ENCODE measurements at places on chromosomes 4 and X.
A peak's percentile ranks its signal among the peaks of the same experiment; 100 is the strongest.

DNA sequence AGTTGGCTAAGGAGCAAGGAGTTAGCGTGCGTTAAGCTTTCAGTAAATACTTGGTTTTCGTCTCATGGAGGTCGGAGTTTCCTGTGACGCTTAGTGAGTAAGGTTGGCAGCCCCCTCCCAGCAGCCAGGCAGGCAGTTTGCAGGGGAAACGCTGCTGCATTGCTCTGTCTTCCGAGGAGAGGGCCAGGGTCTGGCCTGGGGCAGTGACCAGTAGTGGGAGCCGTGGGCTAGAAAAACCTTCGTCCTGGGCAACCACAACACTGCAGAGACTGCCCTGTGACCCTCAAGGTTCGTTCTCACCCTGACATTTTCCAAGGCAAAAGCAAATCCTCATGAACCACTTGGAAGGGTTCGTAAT lies 432 bp downstream of the TMEM175 start:
- no peak for DNase-seq

- DNase-seq = no peak
These were observed 2.3 kb downstream of the SPATA4 start for GRCh38 chr4:176193126-176193525.

DNA sequence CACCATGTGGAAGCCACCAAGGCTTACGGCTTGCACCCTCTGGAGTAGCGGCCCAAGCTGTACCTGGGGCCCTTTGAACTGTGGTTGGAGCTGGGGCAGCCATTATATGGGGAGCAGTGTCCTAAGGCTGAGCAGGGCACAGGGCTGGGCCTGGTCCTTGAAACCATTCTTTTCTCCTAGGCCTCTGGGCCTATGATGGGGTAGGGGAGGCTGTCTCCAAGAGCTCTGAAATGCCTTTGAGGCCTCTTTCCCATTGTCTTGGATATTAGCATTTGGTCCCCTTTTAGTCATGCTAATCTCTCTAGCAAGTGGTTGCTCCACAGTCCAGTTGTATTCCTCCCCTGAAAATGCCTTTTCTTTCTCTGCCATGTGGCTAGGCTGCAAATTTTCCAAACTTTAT lies 96.4 kb upstream of the ARX start:
- no peak for DNase-seq

DNA sequence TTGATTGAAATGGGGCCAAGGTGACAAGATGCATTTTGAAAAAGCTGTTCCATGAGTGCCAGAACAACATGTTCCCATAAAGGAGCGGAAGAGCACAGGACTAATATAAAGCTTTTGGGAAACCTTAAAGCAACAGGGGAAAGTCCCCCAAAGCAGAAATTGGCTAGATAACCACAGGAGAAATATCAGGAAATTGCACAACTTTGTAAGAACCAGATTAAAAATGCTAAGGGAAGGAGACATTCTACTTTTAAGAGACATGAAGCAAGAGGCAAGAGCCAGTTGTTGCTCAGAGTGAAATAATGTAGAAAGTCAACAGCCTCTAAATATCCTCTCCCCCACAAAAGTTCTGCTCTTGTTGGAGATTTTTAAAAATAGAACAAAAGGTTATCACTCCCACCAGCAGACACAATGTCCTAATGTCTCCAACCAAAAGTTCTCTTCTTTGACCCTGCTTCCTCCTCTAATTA lies 85.2 kb upstream of the LNX1 start:
- no peak for DNase-seq

GRCh38 chrX:53125506-53125905 lies 31.6 kb downstream of the KANTR start:
- DNase-seq = no peak

GRCh38 chr4:7658341-7659204 lies 223.8 kb upstream of the PSAPL1 start:
- no peak for DNase-seq

DNA sequence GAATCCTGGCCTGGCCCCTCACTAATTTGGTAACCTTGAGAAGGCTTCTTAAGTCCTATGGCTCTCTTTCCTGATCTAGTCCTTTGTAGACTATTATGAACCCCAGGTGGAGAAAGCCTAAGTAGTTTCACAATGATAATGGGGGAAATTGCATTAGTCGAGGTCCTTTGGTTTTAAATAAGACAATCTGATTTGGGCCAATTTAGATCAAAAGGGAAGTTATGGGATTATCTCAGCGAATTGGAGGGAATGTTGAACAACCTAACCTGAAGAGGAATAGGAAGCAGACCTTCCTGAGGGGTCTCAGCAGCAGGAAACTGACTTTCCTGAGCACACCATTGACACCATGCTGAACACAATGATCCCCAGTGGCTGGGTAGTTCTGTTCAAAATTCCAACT lies 331.5 kb downstream of the PRDM5 start:
- no peak for DNase-seq

- DNase-seq = no peak
These were observed 8.4 kb downstream of the CFAP299 start for GRCh38 chr4:80343887-80344286.

DNA sequence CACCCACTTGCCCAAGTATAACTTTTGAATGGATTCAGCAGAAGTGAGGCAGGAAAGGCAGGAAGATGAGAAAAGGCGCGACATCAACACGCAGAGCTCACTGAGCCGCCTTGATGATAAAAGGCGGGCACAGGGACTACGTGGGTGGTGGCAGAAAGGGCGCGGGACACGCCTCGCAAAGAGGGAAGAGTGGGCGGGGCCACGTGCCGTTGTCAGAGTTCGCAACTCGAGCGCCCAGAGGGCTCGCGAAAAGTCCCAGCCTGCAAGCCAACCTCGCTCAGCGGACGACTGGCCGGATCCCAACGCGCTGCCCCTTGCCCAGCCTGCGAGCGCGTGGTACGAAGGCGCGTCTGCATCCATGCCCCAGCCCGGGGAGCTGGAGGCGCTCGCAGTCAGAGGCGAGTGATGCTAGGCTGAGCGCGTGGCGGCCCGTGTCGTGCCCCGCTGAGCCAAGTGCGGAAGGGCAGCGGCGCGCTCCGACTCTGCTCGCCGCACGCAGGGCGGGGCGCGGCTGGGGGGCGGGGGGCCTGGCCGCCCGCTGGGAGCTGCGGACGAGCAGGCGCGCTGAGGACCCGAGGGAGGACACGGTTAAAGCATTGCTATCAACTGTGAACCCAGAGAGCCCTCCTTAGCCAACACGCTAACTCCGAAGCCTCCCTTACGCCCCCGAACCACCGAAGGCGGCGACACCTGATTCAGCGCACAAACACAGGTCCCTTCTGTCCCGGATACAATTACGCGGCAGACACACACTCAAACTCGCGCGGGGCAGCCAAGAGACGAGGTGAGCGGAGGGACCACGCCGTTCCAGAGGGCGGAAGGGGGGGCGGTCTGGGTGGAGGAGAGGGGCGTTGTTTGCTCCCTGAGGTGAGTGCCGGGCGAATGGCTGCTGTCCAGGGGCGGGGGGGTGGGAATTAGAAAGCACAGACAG lies at the start of gene UGT8:
UGT8 (plus strand) TSS at position 617 of the 931 bp plus-strand sequence. CDS start 24,074 bp downstream, outside the sequence.
- DNase-seq = no peak

DNA sequence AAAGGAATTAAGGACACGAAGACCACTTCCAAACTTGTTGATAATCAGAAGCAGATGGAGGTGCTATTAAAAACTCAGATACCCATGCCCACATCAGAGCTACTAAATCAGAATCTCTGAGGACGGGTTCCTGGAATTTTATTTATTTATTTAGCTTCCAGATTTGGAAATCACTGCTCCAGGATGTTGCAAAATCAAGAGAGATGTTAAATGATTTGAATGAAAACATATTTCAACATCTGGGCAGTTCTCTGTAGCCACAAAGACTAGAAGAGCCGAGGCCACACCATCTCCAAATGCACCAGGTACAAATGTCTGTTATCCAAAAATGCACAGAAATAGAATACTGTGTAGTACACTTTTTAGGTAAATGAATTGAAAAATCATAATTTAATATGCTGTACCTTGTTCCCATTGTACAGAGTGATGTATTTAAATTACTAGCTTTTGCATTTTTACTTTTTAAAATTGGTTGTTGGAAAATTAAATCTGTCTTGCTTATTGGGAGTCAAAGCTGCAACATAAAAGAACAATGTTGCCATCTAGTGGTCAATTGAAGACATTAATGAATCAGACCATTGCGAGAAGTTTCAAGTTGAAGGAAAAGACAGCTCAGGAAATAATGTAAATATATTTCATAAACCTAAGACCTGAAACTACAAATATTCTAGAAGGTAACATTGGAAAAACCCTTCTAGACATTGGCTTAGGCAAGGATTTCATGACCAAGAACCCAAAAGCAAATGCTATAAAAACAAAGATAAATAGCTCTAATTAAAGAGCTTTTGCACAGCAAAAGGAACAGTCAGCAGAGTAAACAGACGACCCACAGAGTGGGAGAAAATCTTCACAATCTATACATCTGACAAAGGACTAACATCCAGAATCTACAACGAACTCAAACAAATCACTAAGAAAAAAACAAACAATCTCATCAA lies 151.3 kb upstream of the TTC29 start:
- no peak for DNase-seq

DNA sequence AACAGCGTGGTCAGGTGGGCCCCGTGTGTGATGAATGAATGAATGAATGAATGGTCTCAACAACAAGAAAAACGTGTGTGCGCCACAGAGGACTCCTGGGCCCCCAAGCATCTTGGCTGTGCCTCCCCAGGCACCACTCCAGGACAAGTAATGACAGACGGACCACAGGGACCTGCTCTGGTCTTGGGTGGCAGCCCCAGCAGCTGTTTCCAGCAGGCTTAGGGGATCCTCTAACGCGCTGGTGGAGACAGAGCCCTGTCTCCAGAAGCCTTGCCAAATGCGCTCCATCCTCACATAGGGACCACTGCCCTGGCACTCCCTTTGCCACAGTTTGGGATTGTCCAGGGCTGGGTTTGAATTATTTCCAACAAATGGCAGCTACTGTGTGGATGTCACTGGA lies 39.1 kb downstream of the PSAPL1 start:
- DNase-seq = no peak

GRCh38 chr4:146311238-146311970 lies 97.1 kb downstream of the REELD1 start:
- no peak for DNase-seq

DNA sequence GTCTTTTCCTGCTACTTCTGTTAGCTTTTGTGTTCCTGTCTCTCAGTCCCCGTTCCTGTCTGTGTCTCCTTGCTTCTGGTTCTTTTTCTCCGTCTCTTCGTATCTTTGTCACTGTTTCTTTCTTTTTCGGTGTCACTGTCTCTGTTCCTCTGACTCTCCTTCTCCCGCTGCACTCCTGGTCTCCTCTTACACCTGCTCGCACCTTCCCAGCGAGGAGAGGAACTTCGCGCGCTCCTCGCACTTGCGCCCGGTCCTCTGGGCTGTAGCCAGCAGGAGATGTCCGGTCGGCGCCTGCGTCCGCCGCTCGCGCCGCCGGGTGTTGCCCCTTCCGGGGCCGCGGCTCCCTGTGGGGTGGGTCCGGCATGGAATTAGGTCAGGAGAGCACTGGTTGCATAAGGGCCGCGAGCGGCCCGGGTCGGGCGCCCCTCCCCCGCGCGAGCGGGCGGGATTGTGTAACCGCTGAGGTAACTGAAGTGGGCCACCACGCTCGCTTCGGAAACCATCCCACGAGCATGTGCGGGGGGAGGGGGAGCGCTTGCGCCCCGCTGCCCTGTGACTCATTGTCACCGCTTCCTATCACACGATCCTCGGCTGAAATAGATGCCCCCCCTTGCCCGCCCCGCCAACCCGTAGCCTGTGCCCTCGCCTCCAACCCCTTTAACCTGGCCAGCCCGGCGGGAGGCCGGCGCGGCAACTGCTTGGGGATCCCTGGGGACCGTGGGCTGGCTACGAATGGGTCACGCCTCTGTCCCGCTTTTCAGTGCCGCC lies 1.6 kb downstream of the LONRF3 start:
- DNase-seq = peak; percentile 37

GRCh38 chrX:10932842-10933440 lies 178.2 kb upstream of the HCCS start:
- DNase-seq = no peak

DNA sequence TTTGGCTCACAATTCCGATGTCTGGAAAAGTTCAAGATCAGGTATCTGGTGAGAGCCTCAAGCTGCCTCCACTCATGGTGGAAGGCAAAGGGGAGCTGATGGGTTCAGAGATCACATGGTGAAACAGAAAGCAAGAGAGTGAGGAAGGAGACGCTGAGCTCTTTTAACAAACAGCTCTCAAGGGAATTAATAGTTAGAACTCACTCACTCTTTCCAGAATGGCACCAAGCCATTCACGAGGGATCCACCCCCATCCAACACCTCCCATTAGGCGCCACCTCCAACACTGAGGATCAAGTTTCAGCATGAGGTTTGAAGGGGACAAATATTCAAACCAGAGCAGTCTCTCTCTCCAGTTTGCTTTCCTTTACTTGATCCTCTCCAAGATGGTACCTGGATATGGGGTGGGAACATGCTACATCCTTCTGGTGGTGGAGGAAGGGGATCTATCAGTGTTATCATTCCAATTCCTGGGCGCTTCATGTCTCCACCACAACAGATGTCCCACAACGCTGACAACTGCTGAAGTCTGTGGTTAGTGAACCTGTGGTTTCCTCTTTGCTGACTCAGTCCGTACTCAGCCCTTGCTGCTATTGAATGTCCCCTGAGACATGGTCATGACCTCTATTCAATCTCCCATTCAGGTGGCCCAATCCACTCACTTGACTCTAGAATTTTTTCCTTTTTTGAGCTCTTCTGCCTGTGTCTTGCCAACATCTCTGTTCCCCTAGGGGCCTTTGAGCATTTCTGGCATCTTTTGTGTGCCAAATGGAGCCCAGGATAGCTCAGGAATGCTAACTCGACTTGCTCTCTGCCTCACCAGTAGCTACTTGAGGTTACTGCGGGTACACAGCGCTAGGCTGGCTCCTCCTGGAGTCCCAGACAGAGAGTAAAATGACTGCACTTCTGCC lies 395.2 kb downstream of the MID1IP1 start:
- no peak for DNase-seq

DNA sequence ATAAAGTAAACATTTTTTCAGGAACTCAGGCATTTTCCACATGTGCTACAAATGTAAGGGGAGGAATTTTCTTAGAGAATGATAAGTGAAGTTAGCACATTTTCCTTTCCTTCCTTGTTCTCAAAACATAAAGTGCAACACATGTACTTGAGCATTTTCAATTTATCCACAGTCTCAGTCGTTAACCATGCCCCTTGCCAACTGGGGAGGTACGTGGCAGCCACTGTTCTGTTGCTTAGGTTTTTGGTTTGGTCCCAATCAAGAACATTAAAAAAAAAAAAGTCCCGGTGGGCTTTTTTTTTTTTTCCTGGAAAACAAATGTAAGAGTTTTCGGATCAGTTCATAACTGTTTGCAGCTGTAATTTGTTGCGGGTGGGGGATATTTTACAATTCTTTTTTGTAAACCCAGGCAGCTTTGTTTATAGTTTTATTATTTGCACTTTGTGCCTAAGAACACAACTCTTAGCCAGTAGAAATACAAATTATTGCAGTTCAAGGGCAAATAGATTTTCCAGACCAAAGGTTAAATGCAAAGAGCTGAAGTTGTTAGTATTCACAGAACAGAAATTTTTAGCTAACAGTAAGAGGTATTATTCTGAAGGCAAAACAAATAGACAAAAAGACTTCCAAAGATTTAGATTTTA lies 112.1 kb upstream of the NAP1L5 start:
- DNase-seq = no peak

DNA sequence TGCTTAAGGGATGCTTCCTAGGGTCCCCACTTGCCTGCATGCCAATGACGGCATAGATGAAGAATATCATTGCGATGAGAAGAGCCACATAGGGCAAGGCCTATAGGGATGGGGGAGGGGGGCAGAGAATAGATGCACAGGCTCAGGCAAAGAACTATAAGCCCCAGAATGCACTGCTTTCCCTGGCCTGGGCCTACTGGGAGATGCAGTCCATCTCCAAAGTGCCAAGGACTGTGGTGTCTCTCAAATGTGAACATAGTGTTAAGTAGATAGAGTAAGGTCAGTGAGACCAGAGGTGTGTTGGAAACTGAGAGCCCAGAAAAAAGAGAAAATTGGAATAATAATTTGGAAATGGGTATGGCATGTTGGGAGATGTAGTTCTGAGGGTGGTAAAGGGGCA lies 12.2 kb upstream of the SYP start:
- DNase-seq = no peak

Measured in stimulated activated CD8-positive, alpha-beta memory T cell treated with anti-CD3 and anti-CD28 coated beads, Interleukin-4, amount 100 ng/mL, for 4 hours (primary cell).